ENCODE measurements at places on chromosomes 3 and 15.

GRCh38 chr15:48266024-48266689 lies 60.1 kb downstream of the SLC12A1 start:
- DNase-seq: no peak
- H3K4me1 ChIP-seq: no peaks in the 10 kb centered on the region
- H3K4me3 ChIP-seq: no peak overlapping the region
- no peaks in the 10 kb centered on the region for H3K36me3 ChIP-seq

- DNase-seq: no peak
- no peak overlapping the region for H3K27ac ChIP-seq
- H3K4me3 ChIP-seq: no peak overlapping the region
- H3K36me3 ChIP-seq: no peaks in the 10 kb centered on the region
These were observed 383.4 kb upstream of the GBE1 start for GRCh38 chr3:82144811-82145210.

DNA sequence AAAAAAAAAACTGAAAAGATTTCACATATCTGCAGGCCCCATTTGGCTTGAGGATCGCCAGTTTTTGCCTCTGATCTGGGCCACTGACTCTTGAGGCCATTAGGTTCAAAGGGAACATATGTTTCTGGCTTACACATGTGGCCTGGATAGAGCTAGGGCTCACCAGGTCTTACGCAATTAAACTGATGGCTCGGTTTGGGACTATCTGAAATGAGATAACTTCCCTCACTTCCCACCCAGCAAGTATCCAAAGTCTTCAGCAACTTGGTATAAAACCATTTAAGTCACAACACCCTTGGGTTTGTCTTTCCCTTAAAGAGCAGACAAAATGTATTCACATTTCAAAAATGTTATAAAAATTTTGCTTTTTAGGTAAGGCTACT lies 36.3 kb downstream of the LRIG1 start:
- H3K27me3 ChIP-seq: no peaks in the 10 kb centered on the region
- DNase-seq: no peak
- H3K27ac ChIP-seq: no peak overlapping the region
- peaks cover 3% of the 10 kb centered on the region for H3K36me3 ChIP-seq
- H3K4me3 ChIP-seq: no peak overlapping the region
- H3K4me1 ChIP-seq: no peaks in the 10 kb centered on the region

- H3K4me1 ChIP-seq: no peaks in the 10 kb centered on the region
- H3K36me3 ChIP-seq: no peaks in the 10 kb centered on the region
- no peak overlapping the region for H3K27ac ChIP-seq
- H3K27me3 ChIP-seq: no peaks in the 10 kb centered on the region
- no peak for DNase-seq
- no peak overlapping the region for H3K4me3 ChIP-seq
These were observed 60.2 kb upstream of the FAM174B start for GRCh38 chr15:92715758-92716157.

- H3K27ac ChIP-seq: peak overlapping the region; percentile 55
- H3K4me1 ChIP-seq: no peaks in the 10 kb centered on the region
- H3K36me3 ChIP-seq: no peaks in the 10 kb centered on the region
- no peak for DNase-seq
- H3K4me3 ChIP-seq: no peak overlapping the region
These were observed 122.2 kb downstream of the KLHL25 start for GRCh38 chr15:85672332-85673084.

DNA sequence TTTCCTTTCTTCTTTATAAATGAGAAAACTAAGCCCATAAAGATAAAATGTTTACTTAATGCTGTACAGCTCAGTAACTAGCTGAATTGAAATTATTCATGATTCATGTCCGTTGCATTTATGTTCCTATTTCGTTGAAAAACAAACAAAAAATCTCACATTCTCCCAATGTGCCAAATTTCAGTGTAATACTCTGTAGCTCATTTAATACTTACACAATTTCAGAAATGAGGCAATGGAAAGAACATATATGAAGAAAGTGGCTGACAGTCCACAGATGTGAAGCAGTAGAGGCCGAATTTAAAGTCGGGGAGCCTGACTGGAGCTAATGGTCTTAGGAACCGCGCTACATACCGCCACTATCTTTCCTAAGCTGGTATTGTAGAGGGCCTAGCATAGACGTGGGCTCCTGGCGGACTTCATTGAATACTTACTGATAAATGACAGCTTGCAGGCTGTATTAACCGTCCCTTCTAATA lies 651 bp downstream of the PLSCR2 start:
- peak overlapping the region; percentile 86 for H3K27ac ChIP-seq
- no peaks in the 10 kb centered on the region for H3K4me1 ChIP-seq
- peak overlapping the region; percentile 52 for H3K4me3 ChIP-seq

DNA sequence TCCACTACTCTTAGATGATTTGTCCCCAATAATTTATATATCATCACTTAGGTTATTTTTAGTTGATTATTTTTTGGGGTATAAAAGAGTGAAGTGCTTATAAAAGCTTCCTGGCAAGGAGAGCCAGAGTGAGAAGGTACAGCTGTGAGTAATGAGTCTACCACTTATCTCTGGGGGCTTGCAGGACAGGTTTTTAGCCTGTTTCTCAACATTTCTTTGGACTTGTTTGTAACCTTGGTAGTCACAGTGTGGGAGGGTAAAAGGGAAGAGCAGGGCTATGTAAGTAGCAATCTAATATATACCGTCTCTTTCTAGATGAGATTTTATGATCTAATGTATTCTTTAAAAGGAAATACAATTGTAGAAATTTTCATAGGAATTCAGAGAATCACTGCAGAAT lies 321.3 kb upstream of the GOLIM4 start:
- no peaks in the 10 kb centered on the region for H3K36me3 ChIP-seq
- DNase-seq: no peak
- H3K4me1 ChIP-seq: no peaks in the 10 kb centered on the region
- H3K4me3 ChIP-seq: no peak overlapping the region
- H3K27me3 ChIP-seq: no peaks in the 10 kb centered on the region
- H3K27ac ChIP-seq: no peak overlapping the region

DNA sequence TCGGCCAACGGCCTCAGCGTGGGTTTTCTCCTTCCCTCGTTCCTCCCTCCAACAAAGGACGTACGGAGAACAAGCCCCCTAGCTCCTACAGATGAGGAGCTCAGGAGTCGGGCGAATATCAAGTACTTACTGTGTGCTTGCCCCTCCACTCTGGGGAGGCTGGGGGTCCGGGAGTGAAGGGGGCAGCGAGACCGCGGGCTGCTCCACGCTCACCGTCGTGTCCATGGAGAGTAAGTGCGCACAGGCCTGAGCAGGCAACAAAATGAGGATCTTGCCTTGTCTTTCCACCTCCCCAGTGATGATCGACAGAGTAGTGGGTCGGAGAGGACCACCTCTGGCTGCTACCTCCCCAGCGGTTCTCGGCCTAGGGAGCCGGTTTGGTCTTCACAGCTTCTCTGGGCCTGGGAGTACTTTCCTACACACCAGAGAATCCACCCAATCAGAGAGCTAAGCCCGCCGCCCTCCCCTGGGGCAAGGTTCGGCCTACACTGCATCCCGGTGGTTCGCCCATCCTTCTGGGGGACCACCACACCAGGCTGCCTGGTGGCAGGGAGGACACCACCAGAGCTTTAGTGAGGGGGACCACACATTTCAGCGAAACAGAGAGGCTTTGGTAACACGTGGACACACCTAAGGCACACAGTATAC lies 603 bp upstream of the TRANK1 start:
- DNase-seq: no peak
- peak overlapping the region; percentile 97 for H3K4me3 ChIP-seq
- no peaks in the 10 kb centered on the region for H3K27me3 ChIP-seq
- H3K4me1 ChIP-seq: peaks cover 24% of the 10 kb centered on the region
- H3K36me3 ChIP-seq: no peaks in the 10 kb centered on the region
- H3K27ac ChIP-seq: peak overlapping the region; percentile 81

Data from Peyer's patch (tissue), 4 donors.